ENCODE measurements at places on chromosomes 16 and 17. TPM values are rescaled to one million over a fixed set of nuclear protein-coding genes. Genes with fewer than 3 reads are reported as not detected.

The TBC1D3H gene
- not detected for total RNA-seq

The GRB7 gene
- total RNA-seq: not detected

The CPHXL2 gene
- not detected for total RNA-seq

The PRAC1 gene
- not detected for total RNA-seq

The ADGRG1 gene
- 0.43 TPM for total RNA-seq

The SYNGR3 gene
- 3.3 TPM for total RNA-seq

The C1QTNF8 gene
- total RNA-seq: not detected

The FAM20A gene
- 22.9 TPM for total RNA-seq

The EFNB3 gene
- total RNA-seq: 0.09 TPM

The TCAP gene
- 0.37 TPM for total RNA-seq

The IL32 gene
- 8.2 TPM for total RNA-seq

The ZDHHC7 gene
- 72.4 TPM for total RNA-seq

The CDT1 gene
- 1.2 TPM for total RNA-seq

The LITAFD gene
- total RNA-seq: not detected

The KANSL1 gene
- total RNA-seq: 53.2 TPM

The NPW gene
- total RNA-seq: 0.43 TPM

The C17orf78 gene
- total RNA-seq: not detected

The SLC5A10 gene
- under 0.01 TPM for total RNA-seq

The SCIMP gene
- total RNA-seq: not detected

The OR2C1 gene
- 0.09 TPM for total RNA-seq

The NOB1 gene
- total RNA-seq: 21.8 TPM
